ENCODE measurements at places on chromosomes 11 and 22. TPM values are rescaled to one million over a fixed set of nuclear protein-coding genes. Genes with fewer than 3 reads are reported as not detected.

GRCh38 chr11:1304380-1304779 is 5.1 kb downstream of the TOLLIP start:
- H3K27me3 ChIP-seq, result no peaks in the 10 kb centered on the region
- H3K36me3 ChIP-seq, result peaks cover 7% of the 10 kb centered on the region
- peaks cover 86% of the 10 kb centered on the region for H3K4me1 ChIP-seq
- peak overlapping the region; percentile 23 for H3K27ac ChIP-seq

Gene RASD2
- 5.0 TPM for total RNA-seq

Gene APOA1
- total RNA-seq, result 62.6 TPM

DNA sequence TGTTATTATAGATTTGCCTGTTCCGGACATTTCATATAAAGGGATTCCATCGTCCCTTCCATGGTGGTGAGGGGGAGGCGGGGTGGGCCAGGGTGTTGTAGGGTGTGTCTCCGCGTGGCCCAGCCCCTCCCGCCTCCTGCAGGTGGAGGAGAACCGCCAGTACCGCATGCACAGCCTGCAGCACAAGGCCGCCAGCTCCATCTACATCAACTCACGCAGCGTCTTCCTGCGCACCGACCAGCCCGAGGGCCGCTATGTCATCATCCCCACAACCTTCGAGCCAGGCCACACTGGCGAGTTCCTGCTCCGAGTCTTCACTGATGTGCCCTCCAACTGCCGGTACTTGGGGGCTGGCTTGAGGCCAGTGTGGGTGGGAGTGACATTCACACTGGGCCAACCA is 7.5 kb upstream of the MYO7A start:
- H3K27me3 ChIP-seq, result no peaks in the 10 kb centered on the region
- no peak for DNase-seq
- no peak overlapping the region for H3K27ac ChIP-seq

Gene UCP3
- 2.7 TPM for total RNA-seq

Gene PNPLA5
- total RNA-seq, result not detected

GRCh38 chr11:102332611-102332994 is 14.4 kb upstream of the BIRC2 start:
- H3K27ac ChIP-seq, result no peak overlapping the region
- peaks cover 50% of the 10 kb centered on the region for H3K36me3 ChIP-seq
- no peak for DNase-seq
- no peaks in the 10 kb centered on the region for H3K4me1 ChIP-seq
- no peaks in the 10 kb centered on the region for H3K27me3 ChIP-seq
- no peak overlapping the region for H3K4me3 ChIP-seq

Gene SNX32
- total RNA-seq, result not detected

- H3K27ac ChIP-seq, result no peak overlapping the region
- H3K27me3 ChIP-seq, result no peaks in the 10 kb centered on the region
- H3K4me3 ChIP-seq, result no peak overlapping the region
- DNase-seq, result no peak
- H3K4me1 ChIP-seq, result no peaks in the 10 kb centered on the region
- H3K36me3 ChIP-seq, result no peaks in the 10 kb centered on the region
These were observed 60.3 kb downstream of the IRAG1 start for GRCh38 chr11:10633261-10633660.

Gene SCN4B
- total RNA-seq, result 12.9 TPM

DNA sequence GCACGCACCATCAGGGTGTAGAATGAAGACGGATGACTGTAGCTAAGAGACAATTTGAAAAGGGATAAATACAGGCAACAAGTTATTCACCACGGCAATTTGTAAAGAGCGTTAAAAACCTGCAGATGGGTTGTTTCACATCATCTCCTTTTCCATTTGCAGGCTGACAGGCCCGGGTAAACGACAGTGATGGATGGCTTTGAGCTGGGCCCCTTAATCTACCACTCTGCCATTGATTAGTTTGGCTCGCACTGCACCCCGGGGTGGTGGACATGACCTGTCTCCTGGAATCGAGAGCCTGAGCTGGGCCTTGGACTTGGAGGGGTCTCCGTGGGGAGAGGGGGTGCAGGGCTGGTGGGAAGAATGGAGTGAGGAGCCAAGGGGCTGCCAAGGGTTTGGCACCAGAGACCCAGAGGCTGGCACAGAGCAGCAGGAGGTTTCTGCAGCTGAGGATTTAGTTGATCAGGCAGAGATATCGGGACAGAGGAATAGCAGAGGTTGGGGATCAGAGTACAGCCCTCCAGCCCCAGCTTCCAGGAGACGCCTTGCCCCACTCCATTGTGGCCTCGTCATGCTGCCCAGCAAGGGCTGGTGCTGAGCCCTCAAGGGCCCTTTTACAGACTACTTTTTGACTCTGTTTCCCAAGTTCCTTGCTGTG is 110.6 kb upstream of the NECTIN1 start:
- no peak overlapping the region for H3K27ac ChIP-seq
- peaks cover 4% of the 10 kb centered on the region for H3K4me1 ChIP-seq
- H3K36me3 ChIP-seq, result no peaks in the 10 kb centered on the region
- DNase-seq, result no peak
- H3K27me3 ChIP-seq, result peaks cover 21% of the 10 kb centered on the region

GRCh38 chr22:17647991-17648390 is 9.4 kb downstream of the BCL2L13 start:
- peaks cover 11% of the 10 kb centered on the region for H3K36me3 ChIP-seq
- peaks cover 5% of the 10 kb centered on the region for H3K4me1 ChIP-seq
- H3K27ac ChIP-seq, result no peak overlapping the region
- no peaks in the 10 kb centered on the region for H3K27me3 ChIP-seq
- DNase-seq, result no peak
- no peak overlapping the region for H3K4me3 ChIP-seq

Gene DDTL
- total RNA-seq, result 1.5 TPM

Gene TNNI2
- total RNA-seq, result not detected

DNA sequence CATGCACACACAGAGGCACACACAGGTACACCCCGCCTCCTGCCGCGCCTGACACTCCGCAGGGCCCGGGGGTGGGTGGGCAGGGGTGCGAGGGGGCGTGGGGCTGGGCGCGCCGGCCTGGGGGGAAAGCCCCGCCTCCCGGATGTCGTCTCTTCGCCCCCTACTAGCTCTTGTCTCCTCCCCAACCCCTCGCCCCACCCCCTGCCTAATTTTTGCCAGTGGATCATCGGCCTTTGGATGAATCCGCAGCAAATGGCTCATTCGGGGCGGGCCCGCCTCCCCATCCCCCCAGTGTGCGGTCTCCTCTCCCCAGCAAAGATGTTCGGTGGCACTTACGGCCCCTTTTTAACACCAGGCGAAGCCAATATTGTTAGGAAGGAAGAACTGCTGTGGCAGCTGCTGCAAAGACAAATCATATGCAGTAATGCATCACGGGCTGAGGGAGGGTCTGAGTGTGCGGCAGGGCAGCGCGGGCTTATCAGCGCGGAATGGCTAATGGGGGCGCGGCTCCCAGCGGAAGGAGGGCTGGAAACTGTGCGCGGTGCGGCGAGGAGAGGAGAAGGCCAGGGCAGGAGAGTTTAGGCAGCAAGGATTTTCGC is 13.4 kb upstream of the NECTIN1 start:
- H3K36me3 ChIP-seq, result no peaks in the 10 kb centered on the region
- H3K27me3 ChIP-seq, result peaks cover 47% of the 10 kb centered on the region
- peaks cover 14% of the 10 kb centered on the region for H3K4me1 ChIP-seq
- no peak for DNase-seq

DNA sequence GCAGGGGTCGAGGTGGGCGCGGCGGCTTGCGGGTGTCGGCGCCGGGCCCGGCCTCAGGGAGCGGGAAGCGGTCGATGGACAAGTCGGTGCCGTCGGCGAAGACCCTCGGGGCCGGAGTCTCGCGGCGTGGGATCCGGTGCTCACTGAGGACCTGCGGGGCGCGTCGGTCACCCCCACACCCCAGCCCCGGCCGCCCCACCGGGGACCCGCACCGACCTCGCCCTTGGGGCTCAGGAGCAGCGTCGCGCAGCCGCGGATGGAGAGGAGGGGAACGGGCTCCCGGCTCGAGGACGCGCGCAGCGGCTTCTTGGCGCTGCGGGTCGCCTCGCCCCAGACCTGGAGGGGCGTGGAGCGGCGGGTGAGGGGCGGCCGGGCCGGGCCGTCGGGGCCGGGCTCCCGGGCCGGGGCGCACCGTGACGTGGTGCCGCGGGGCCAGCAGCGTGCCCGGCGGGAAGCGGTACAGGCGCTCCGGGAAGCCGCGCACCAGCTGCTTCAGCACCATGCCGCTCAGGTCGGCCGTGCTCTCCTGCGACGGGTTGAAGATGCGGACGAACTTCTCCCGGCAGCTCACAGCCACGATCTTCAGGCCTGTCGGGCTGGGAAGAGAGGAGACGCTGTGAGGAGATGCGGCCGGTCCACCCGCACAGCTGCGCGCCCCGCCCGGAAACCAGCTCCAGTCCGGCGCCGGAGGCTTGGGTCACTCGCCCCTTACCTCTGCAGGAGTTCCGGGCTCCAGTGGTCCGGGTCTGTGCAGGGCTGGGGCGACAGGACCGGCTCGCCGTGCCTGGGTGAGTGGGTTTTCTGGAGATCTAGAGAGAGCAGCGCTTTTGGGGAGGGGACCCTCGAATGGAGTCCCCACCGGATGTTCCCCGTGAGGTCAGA is 4.5 kb downstream of the LMNTD2 start:
- no peak for DNase-seq
- no peak overlapping the region for H3K27ac ChIP-seq
- peaks cover 28% of the 10 kb centered on the region for H3K4me1 ChIP-seq
- peak overlapping the region; percentile 52 for H3K4me3 ChIP-seq
- peaks cover 93% of the 10 kb centered on the region for H3K27me3 ChIP-seq

Gene GAB4
- total RNA-seq, result not detected

DNA sequence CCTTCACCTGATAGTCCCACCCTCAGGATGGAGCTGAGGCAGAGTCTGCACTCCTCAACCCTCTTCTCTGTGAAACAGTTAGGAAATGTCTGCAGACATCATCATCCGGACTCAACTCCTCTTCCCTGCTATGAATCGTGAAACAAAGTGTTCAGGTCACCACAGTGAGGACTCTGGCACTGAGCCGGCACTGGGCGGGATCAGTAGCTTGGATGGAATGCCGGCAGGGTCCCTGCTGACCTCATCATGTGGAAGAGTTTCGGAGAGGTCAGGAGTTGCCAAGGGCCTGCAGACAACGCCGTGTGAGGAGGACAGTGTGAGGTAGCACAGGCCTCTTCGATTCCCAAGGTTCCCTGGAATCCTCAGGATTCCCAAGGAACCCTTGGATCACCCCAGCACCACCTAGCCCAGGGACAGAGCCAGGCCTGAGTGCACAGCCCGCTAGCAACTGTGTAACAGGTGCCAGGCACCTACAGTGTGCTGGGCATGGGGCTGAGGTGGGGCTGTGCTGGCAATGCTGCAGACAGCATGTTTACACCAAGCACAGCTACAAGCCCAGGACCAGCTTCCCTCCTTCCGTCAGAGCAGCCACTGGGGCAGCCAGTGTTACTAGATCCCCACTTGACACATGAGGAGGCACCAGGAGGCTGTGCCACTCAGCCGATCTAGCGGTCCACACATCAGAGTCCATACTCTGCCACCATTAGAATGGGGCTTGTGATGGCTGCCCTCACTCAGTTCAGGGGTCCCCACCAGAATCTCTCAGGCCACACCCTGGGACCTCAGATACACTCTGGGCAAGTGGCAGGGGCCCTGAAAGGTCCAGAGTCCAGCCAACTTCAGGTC is 693 bp upstream of the LINC01488 start:
- no peaks in the 10 kb centered on the region for H3K27me3 ChIP-seq
- peaks cover 42% of the 10 kb centered on the region for H3K4me1 ChIP-seq
- no peak overlapping the region for H3K4me3 ChIP-seq
- no peaks in the 10 kb centered on the region for H3K36me3 ChIP-seq

DNA sequence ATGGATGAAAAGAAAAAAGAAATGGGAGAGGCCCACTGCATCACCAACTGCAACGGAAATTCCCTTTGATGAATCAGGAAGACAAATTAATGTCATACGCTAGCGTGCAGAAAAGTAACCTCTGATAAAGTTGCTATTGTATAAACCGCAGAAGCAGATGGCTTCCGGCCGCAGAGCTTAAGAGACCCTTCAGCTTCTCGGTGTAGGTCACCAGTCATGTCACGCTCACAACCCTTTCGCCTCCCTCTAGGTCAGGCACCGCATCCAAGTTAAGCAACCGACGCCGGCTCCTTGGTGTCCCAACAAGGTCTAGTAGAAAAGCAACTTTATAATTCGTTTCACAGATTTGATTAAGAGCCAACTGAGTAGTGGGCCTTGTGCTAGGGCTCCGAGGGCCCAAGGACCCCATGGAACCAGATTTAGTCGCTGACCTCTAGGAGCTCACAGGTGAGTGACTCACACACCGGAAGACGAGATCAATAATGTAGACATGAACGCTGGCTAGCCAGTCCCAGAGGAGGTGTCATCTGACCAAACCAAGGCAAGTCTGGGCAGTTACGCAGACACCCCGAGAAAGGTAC is 1.2 kb upstream of the ZFP91 start:
- peak overlapping the region; percentile 95 for H3K4me3 ChIP-seq
- H3K36me3 ChIP-seq, result no peaks in the 10 kb centered on the region
- peak overlapping the region; percentile 96 for H3K27ac ChIP-seq
- peak; percentile 35 for DNase-seq
- no peaks in the 10 kb centered on the region for H3K27me3 ChIP-seq

DNA sequence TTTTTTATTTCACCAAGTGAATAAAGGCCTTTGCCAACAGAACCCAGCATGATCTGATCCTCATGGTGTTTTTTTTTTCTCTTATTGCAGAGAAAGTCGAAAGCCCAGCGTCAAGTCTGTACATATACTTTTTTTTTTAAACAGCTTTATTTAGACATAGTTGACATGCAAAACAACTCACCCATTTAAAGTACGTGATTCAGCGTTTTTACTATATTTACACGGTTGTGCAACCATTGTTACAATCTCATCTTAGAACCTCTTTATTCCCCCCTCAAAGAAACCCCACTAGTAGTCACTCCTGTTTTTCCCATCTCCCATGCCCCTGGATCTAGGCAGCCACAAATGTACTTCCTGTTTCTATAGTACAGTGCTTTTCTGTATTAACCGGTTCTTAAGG is 20.6 kb upstream of the AP1B1 start:
- H3K27me3 ChIP-seq, result no peaks in the 10 kb centered on the region
- H3K36me3 ChIP-seq, result no peaks in the 10 kb centered on the region
- no peak overlapping the region for H3K27ac ChIP-seq
- no peak overlapping the region for H3K4me3 ChIP-seq

Measured in left ventricle myocardium inferior (tissue), 1 donor.